ENCODE measurements at places on chromosomes 16 and 17.

- no peak for DNase-seq
Observed at GRCh38 chr17:40499551-40500189, 1.8 kb downstream of the TNS4 start.

GRCh38 chr17:83008526-83008925 lies 70.9 kb upstream of the METRNL start:
- no peak for DNase-seq

DNA sequence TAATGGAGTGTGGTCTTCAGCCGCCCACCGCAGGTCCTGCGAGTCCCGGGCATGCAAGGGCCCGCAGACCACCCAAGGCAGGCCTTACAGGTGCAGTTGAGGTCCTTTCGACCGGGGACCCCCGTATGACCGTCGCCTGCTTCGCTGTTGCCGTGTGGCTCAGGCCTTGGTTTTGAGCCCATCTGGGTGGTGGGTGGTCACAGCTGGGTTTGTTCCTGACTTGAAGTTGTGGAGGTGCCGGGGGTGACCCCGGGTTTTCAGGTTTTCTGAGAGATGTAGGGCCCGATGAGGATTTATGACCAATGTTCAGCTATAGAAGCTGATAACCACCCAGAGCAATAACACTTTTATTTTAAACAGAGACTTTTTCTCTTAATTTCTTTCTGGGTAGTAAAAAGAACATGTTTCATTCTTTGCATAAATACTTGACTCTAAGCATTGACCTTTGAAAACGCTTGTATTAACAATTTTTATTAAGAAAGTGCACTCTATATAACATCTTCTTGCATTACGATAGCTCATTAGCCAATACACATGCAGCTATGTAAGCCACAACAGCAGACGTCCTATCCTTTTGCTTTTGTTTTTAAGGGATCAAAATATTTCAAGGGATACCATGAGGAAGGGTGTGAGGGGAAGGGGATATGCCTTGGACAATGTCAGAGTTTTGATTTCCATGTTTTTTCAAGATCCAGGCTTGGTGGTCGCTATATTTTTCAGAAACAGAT lies 1.9 kb downstream of the FOXL1 start:
- no peak for DNase-seq

GRCh38 chr17:43994272-43995149 lies 9.9 kb upstream of the NAGS start:
- peak; percentile 57 for DNase-seq

- no peak for DNase-seq
Observed at GRCh38 chr17:42027961-42028790, 8.3 kb downstream of the NKIRAS2 start.

GRCh38 chr16:72989579-72990551 lies 58.1 kb downstream of the ZFHX3 start:
- peak; percentile 24 for DNase-seq

DNA sequence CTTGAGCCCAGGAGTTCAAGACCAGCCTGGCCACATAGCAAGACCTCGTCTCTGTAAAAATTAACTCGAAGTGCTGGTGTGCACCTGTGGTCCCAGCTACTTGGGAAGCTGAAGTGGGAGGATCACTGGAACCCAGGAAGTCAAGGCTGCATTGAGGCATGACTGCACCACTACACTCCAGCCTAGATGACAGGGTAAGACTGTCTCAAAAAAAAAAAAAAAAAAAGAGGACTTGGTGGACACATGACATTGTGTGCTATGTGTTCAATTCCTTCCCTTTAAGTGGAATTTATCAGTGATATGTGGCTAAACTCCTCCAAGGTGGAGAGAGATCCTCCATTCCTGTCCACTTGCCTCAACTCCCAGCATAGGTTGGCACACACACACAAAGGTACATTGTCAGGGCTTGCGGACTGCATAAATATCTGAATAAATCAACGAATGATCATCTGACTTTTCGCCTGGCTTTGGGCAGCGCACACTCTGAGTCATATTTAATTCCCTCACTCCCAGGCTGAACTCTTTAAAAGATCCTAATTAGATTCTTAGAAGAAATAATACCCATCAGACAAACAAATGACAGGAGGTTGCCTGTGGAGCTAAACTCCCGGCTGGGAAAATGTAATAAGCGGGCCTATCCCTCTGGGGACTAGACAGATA lies 25.0 kb upstream of the SYT17 start:
- DNase-seq: no peak

DNA sequence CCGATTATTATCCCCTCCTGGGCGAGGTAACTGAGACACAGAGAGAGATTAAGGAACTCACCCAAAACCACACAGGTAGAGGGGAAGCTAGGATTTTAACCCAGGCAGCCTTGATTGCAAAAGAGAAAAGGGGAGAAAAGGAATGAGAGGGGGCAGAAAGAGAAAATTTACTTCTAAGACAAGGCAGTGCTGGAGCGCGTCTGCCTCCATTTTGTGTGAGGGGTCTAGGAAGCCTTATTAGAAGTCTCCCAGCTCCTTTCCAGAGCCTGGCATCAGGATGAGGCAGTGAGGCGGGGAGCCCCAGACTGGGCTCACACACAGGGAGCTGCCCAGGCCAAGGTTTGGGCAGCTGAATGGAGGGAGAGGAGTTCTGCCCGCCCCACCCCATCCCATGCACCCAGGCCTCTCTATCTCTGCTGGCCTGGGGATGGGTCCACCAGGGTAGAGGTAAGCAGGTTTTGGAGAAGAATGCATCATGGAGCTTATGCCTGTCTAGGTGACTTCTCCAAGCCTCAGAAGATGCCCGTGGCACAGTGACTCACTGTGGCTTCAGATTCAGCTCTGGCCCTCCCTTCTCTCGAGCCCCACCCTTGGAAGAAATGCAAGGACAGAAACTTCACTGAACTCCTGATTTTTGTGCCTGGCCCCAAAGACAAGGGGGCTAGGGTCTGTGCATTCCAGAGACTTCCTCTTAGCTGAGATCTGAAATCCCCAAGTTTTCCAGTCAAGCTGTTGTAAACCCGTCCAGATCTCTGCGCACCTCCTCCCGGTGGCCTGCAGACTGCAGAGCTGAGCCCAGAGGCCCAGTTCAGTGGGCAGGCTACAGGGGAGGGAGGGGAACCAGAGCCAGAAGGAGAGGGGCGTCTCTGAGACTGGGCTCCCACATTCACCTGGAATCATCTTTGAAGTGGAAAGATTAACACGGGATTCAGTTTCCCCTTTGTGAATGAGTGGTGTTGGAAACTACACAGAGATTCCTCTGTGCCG lies 95.1 kb upstream of the CDH5 start:
- no peak for DNase-seq

- DNase-seq: peak; percentile 77
Observed at GRCh38 chr17:30906101-30906911, at the start of gene TEFM. TEFM (minus strand) TSS chr17:30906238; CDS start chr17:30906198, 40 bp downstream.

GRCh38 chr17:3002538-3003295 lies 60.7 kb downstream of the OR1D5 start:
- DNase-seq: no peak

DNA sequence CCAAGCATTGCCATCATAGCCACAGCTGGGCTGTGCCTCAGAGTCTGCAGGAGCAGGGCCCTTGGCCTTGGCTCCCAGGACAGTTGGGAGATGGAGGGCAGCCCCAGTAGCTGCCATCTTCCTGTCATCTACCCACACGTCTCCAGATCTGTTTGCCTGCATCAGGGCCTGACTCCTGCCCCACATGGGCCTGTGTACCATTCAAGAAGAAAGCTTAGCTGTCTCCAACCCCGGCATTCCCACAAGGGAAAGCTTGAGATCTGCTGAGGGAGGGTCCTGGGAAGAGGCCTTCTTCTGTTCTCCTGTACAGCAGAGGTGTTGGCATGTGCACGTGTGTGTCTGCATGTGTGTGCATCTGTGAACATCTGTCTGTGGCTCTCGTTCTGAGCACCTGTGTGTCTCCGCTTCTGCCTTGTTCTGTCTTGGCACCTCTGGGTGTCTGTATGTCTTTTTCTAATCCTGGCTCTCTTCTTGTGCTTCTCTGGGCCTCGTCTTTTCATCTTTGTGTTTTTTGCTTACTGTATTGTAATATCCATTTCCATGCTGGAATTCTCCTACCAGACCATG lies 122.2 kb downstream of the MRM1 start:
- DNase-seq: no peak

DNA sequence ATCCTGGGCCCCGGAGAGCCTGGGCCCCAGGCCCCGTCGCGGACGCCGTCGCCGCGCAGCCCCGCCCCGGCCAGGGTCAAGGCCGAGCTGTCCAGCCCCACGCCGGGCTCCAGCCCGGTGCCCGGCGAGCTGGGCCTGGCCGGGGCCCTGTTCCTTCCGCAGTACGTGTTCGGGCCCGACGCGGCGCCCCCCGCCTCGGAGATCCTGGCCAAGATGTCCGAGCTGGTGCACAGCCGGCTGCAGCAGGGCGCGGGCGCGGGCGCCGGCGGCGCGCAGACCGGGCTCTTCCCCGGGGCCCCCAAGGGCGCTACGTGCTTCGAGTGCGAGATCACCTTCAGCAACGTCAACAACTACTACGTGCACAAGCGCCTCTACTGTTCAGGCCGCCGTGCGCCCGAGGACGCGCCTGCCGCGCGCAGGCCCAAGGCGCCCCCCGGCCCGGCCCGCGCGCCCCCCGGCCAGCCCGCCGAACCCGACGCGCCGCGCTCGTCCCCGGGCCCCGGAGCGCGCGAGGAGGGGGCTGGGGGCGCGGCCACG lies 36.8 kb upstream of the ZC3H18 start:
- DNase-seq: peak; percentile 64

GRCh38 chr17:6549384-6550036 lies 6.8 kb downstream of the PITPNM3 start:
- no peak for DNase-seq

- DNase-seq: no peak
Observed at GRCh38 chr16:11620243-11621003, 33.7 kb upstream of the LITAF start.

- no peak for DNase-seq
Observed at GRCh38 chr16:4261557-4262172, 11.2 kb downstream of the TFAP4 start.

DNA sequence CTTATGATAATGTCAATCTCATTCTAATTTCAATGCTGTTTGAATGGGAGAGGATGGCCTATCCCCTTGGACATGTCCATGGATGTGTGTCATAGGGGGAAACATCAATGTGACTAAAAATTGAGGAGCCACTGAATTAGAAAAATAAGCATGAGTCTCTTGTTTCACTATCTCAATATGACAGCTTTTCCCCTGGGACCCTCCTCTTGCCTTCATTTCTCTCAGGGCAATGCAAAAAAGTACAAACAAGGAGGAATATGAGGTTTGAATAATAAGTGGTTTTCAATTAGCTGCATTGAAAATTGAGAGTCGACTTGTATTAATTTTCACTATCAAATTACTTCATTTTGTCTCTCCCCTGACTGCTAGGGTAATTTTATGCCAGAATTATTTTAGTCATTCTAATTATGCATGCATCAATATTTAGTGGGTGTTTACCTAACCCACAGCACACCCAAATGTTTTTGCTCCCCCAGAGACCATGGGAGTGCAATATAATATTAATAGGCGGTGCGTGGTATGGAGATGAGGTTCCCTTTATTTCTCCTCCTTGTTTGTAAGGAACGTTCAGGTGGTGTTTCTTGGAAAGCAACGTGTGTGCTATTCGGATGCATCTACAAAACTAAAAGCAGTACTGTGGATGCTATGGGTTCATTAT lies 6.8 kb upstream of the SDR42E1 start:
- DNase-seq: no peak

- DNase-seq: peak; percentile 64
Observed at GRCh38 chr16:901715-902601, 68.8 kb downstream of the LMF1 start.

DNA sequence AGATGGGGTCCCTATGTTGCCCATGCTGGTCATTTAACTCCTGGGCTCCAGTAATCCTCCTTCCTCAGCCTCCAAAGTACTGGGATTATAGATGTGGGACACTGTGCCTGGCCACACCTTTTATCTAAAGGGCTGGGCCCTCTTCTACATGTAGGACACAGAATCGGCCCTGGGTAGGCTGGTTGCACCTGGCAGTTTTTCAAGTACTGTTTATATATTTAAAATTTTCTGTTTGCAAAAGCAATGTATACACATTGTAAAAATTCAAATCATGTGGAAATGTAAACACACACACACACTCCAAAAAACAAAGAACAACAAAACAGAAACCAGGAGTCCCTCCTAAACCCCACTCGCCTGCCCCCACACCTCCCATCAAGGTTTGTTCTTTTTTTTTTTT lies 28.1 kb upstream of the SIAH1 start:
- no peak for DNase-seq

GRCh38 chr16:83215406-83216001 lies 588.7 kb downstream of the CDH13 start:
- DNase-seq: no peak

DNA sequence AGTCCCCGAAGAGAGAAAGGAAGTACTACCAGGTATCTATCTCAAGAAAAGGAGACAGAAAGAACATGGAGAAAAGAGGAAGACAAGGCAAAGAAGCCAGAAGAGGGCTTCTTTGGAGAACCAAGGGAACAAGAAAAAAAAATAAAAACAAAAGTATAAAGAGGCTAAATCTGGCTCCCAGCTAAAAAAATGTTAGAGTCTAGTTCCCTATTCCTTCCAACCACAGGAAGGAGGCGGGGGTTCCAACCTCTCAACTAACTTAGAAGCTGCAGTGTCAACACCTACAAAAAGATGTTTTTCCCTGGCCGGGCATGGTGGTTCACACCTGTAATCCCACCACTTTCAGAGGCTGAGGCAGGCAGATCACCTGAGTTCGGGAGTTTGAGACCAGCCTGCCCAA lies 13.4 kb downstream of the UTP6 start:
- no peak for DNase-seq

- no peak for DNase-seq
Observed at GRCh38 chr17:68273722-68274121, 17.2 kb downstream of the SLC16A6 start.

DNA sequence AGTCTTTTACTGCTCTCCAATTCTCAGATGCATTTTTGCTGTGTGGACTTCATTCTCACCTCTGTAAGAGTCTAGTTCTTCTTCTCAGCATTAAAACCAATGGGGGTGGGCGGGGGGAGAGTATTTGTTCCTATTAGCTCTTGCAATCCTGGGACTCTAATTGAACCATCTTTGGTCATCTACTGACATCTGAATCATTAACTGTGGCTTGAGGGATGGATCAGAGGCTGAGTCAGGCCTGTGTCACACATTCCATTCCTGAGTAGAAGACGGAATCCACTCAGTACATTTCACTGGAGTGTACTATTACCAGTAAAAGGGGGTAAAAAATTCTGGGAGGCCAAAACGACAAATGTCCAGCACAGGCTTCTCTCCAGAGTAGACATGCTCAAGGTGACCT lies 12.8 kb upstream of the ZNF23 start:
- no peak for DNase-seq

DNA sequence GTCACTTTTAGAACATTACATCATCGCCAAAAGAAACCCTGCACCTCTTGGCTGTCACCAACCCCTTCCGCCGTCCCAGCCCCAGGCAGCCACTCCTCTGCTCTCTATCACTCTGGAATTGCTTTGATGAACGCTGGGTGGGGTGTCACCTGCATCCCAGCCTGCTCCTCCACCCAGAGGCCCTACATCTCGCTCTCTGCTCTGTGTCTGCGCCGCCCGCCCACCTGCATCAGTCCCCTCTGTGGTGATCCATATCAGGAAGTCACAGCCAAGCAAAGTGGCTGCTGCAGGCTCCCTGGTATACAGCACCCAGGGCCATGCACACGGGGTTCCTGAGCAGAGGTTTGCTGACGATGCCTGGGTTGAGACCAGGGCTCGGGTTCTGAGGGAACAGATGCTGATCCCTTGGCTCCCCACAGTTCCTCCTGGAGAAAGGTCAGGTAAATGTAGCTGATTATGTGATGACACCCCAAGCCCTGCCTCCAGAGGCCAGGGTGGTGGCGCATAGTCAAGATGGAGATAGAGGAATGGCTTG lies 30.8 kb downstream of the MPRIP start:
- no peak for DNase-seq

- no peak for DNase-seq
Observed at GRCh38 chr16:48359983-48360382, 25.2 kb downstream of the SIAH1 start.
